ENCODE measurements at places on chromosomes 11 and 22.
A peak's percentile ranks its signal among the peaks of the same experiment; 100 is the strongest.

GRCh38 chr22:38618682-38619081, 37.5 kb downstream of the FAM227A start:
- DNase-seq = no peak

DNA sequence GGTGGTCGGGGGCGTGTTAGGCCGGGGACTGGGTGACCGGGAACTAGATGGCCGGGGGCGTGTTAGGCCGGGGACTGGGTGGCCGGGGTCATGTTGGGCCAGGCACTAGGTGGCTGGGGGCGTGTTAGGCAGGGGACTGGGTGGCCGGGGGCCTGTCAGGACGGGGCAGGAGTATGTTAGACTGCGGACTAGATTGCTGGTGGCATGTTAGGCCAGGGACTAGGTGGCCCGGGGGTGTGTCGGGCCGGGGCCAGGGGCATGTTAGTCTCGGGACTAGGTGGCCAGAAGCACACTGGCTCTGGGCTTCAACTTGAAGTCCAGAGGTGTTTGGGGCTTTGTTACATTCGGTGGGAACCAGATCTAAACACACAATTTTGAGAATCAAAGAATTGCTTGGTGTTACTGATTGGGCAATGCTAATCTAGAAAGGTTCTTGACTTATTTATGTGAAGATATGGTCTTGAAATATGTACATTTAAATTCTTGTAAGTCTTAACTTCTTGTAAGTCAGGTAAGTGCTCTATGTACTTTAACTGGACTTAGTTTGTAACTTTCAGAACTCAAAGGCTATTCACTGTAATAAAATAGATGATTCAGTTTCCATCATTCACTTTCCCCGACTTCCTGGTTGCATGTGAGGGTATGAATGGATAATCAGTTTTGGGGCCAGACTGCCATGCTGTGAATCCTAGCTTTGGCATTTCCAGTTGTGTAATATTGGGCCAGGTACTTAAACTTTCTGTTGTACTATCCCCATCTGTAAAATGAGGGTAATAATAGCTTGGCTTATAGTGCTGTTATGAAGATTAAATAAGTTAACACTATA, 1.1 kb downstream of the EXT2 start:
- DNase-seq = peak; percentile 10

DNA sequence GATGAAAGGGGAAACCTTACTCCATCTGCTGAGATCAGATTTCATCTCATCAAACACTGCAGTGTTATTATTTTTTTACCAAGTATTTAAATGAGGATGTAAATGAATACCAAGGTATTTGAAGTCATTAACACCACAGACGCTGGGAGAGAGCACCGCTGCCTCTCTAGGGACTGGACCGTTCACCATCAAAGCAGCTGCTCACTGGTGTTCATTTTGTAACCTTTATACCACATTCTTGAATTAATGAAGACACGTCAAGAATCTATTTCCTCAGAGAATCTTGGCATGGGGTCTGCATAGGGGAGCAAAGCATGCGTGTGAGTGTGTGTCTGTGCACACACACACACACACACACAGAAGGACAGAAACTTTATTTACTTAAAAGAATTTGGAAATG, 15.6 kb downstream of the SIAE start:
- no peak for DNase-seq

DNA sequence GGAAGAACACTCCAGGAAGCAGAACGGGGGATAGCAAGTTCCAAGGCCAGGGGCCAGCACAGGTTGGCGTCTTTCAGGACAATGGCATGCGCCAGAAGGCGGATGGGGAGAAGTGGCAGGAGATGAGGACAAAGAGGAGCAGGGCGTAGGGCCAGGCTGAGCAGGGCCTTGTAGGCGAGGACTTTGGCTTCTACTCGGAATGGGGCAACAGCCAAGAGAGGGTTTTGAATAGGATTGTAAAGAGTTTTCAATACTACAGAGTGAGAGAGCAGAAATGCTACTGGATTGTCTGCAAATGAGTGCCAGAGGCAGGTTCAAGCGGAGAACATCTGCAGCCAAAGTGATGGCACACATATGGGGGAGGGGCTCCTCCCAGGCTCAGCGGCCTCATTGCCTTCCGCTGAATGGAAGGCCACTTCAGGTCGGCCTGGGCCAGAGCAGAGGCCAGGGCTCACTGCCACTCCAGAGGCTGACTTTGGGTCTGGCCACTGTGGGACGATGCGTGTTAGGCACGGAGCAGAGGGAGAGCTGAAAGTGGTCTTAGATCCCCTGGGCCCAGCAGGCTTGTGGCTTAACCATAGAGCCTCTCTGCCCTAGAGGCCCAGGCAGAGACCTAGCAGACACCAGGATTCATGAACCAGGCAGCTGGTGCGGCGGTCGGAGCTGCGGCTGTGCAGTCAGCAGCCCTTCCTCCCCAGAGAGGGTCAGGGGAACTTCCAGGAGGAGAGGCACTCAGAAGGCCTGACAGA, 118.2 kb downstream of the DSCAML1 start:
- DNase-seq = no peak

- DNase-seq = no peak
Observed at GRCh38 chr22:38315823-38316363, 1.3 kb downstream of the CSNK1E start.

GRCh38 chr11:131518305-131518838, 148.0 kb downstream of the NTM start:
- no peak for DNase-seq

DNA sequence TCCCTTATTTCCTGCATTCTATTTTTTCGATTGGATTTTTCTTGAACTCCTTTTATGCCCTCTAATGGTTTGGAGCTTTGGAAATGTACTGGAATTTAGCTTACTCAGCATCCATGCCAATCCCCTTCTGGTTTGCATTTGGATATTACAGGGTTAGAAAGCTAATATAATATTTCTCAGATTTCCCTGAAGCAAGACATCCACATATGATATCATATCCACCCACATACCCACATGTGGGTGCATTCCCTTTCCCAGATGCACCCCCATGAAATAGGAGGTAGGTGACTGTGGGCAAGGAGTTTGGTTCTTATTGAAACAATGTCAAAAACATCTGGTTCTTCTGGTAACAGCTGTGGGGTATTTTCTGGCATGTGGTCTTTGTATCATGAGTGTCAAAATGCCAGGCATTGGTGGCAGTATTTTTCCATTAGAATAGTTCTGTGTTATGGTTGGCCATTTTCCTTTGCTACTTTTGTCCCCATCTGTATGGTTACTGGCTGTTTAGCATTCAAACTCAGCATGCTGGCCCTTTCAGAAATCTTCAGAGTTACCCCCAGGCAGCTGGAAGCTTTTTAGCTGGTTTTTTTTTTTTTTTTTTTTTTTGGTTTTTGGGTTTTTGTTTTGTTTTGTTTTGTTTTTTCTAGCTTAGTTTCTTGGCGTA, 32.7 kb upstream of the DDX10 start:
- no peak for DNase-seq

GRCh38 chr22:27045103-27045947, 387.9 kb downstream of the MIAT start:
- peak; percentile 55 for DNase-seq

DNA sequence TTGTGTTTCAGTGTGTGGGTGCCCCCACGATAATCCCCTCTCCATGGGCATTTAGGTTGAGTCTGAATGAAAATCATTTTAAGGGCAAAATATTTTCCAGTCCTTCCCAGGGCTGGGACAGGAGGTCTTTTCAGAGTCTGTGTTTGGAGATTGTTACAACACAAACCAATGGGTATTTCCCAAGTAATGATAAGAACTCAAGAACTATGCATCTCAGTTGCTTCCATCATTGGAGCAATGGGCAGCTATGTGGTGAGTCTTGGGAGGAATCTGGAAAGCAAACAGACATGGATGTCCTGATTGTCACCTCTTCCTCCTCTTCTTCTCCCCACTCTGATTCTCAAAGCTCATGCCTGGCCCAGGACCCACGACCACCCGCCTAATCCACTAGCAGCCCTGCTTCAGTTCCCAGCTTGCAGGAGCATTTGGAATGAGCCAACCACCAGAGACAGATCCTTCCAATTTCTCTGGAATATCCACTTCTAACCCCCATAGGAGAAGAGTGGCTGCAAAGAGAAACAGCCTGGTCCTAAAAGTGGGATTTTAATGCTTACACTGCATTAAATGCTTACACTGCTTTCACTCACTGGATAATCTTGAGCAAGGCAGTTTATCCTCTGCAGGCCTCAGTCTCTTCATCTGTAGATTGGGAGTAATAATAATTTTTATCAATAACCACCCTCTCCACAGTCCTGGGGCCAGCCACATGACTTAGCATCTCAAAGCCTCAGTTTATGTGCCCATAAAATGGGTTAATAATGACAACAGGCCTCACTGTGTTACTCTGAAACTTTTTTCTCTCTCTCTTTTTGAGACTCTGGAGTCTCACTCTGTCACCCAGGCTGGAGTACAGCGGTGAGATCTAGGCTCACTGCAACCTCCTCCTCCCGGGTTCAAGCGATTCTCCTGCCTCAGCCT, 404.3 kb downstream of the MN1 start:
- no peak for DNase-seq

Measured in MG63 (cell line).